Fibroblast of skin of right quadriceps (primary cell): ENCODE measurements at places on chromosomes 13 and 19.

- no peak for DNase-seq
These were observed 75.9 kb downstream of the FRY start for GRCh38 chr13:32107474-32107873.

DNA sequence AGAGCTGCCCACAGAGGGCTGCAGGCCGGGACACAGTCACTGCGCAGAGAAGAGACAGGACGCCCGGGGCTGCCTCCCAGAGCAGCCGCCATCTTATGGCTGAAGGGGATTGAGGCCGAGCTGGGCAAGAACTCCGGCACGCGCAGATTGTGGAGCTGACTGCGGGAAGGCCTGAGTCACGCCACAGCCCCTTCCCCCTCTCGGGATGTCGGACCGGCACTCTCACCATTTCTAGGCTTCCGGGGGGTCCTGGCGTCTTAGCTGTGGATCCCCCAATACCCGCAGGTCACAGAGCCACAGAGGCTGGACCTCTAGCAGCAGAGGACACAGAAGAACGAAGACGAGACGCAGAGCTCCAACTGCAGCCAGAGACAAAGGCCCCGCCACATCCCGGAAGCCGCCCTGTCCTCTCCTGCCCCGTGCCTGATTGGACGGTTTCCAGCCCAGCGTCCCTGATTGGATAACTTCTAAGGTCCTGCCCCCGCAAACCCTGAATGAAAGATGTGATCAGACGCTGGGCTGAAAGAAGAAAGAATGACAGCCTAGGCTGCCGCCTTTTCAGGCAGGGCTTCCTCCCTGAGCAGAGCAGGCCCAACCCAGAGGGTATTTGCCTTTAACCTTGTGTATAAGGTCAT lies at the start of gene ZNF43:
Gene ZNF43, minus strand, starts transcription at position 373 of the 635 bp plus-strand sequence. Its CDS starts 144 bp downstream, at position 229.
- DNase-seq: peak; percentile 96

DNA sequence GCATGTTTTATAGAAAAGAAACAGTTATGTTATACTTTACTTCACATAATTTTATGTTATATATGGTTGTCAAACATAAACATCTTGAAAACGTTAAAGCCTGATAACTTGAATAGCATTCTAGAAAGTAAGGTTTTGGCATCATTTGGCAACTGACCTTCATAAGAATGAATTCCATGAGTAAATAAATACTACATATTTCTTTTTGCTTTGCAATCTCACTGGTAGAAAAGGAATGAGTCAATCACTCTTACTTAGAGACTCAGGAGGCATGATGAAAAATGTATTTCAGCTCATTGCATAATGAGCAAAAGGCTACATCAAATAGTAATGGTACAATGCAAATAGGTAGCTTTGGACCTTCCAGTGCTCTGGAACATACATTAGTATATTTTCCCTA lies 1381.9 kb downstream of the EFNB2 start:
- peak; percentile 41 for DNase-seq

- DNase-seq: peak; percentile 71
These were observed 20.8 kb upstream of the ERCC1 start for GRCh38 chr19:45444318-45445041.

GRCh38 chr13:100660761-100661160 lies 13.8 kb downstream of the TMTC4 start:
- DNase-seq: no peak

- no peak for DNase-seq
These were observed 29.7 kb downstream of the GPX4 start for GRCh38 chr19:1133471-1133929.

- DNase-seq: peak; percentile 90
These were observed 87.7 kb downstream of the DOCK9 start for GRCh38 chr13:98890186-98890585.

- DNase-seq: no peak
These were observed 12.4 kb upstream of the TINCR start for GRCh38 chr19:5580161-5580571.
